ENCODE measurements at places on chromosomes 7 and 10.

- no peak for DNase-seq
These were observed 29.8 kb downstream of the LEP start for GRCh38 chr7:128270826-128271272.

DNA sequence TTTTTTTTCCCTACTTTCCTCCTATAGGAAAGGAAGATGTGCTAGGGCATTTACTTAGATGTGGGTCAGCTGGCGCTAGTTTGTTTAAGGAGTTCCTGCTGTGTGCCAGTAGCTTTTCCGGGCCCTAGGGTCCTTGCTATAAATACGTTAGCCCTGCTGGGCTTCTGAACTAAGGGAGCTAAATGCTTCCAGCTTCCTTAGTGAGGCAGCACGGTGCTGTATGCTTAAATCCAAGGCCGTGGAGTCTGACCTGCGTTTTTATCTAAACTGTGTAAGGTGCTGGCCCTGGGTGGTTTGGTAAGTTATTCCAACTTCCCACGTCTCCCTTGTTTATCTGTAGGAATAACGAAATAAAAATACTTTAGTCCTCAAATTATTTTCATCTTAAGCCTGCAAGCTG is 594 bp downstream of the TDRD1 start:
- no peak for DNase-seq

- DNase-seq = no peak
These were observed 54.3 kb upstream of the SGCE start for GRCh38 chr7:94710256-94710655.

GRCh38 chr7:151083071-151083823 is at the start of gene TMUB1:
TSS of gene TMUB1 (minus strand) at chr7:151083493. CDS start at chr7:151082563, 930 bp downstream.
- DNase-seq = peak; percentile 84

DNA sequence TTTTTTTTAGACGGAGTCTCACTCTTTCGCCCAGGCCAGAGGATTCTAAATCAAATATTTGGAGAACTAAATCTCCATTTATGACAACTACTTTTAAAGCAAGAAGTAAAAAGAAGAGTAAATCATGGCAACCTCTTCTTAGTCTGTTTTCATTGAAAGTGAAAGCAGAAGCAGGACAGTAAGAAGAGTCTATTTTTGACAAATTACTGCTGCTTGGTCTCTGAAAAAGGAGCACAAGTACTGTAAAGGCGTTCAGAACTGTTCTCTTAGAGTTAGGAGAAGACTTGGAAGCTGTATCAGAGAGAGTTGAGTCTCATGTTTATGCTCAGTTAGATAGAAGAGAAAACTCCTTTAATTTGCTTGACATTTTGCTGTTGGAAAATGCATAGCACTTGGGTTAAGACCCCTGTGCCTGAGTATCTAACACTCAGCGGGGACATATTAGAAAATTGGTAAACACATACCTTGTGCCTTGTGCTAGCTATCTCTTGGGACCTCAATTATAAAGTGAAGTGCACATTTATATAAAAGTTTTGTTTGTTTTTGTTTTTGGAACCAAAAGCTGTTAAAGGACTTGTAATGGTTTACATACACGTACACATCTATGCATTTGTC is 433.0 kb downstream of the ANKRD7 start:
- no peak for DNase-seq

DNA sequence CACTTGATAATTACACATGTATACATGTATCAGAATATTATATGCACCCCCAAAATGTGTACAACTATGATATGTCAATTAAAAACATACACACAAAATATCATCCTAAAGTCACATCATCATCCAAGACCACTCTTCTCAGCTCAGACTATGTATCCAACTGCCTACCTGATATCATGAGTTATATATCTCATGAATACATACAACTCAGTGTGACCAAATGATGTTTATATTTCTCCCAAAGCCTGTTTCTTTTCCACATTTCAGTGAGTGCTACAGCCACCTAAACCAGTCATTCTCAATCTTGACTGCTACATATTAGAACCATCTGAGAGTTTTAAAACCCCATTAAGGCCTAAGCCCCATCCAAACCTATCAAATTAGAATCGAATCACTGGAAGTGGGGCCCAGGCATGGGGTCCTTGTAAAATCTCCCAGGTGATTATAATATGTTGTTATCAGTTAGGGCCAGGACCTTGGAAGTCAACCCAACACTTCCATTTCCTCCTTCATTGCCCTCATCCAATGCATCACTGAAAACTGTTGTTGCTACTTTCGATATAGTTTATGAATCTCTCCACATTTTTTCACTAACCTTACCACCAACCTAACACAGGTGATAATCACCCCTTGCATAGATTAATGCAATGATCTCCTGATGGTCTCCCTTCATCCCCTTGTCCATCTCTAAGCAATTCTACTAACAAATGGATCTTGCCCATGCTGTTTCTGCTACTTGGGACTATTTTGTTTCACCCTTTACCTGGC is 53.8 kb upstream of the ITGB8 start:
- no peak for DNase-seq

GRCh38 chr7:44236333-44236728 is 35.6 kb downstream of the YKT6 start:
- no peak for DNase-seq

- no peak for DNase-seq
These were observed 8.9 kb downstream of the CDK14 start for GRCh38 chr7:90605055-90605454.

DNA sequence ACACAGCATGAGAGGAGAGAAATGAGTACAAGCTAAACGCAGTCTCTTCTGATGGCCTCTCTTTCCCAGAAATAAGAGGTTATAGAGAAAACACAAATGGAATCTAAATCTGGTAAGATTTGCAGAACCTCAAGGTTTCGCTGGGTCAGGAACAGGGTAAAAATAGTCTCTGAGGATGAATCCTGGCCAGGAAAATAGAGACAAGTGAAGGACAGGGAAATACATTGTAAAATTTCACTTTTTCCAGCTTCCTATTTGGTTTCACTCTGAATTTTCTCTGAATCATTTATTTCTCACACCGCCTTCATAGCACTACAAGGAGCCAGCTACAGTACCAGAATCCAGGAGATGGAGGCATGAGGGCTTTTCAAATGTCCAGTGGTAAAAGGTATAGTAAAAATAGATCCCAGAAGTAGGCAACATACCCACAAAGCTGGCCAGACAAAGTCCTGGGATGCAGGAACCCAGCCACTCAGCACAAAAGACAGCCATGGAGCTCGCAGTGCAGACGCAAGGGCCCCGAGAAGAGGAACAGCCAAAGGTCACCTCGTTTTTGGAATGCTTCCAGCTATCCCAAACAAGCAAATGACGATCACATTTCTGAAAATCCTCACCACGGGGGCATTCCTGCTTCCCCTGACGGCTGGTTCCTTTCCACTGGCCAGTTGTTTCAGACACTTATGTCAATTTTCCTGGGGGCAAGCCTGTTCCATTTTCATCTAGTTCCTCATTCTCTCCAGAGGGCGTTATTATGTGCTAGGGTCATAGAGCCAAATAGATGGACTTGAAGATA is 21.5 kb upstream of the IKZF1 start:
- DNase-seq = no peak

GRCh38 chr10:125602825-125603224 is 80.1 kb downstream of the TEX36 start:
- no peak for DNase-seq

GRCh38 chr10:86960863-86961434 is 2.5 kb downstream of the SNCG start:
- no peak for DNase-seq

DNA sequence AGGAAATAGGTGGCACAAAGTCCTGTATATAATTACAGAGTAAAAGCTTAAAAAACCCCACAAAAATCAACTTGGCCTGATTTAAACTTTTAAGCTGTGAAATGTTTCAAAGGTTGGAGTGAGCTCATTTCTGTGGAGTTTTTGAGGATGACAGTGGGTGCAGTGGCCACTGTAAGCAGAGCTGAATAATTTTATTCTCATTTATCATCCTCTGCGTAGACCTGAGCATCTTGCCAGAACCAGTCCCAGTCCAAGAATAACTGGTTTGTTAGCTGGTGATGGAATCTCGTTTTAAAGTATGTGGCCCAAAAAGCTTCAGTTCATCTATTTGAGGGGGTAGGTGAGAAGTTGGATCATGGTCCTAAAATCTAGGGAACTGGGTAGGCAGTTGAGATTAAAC is 4.4 kb downstream of the BMPER start:
- DNase-seq = no peak

DNA sequence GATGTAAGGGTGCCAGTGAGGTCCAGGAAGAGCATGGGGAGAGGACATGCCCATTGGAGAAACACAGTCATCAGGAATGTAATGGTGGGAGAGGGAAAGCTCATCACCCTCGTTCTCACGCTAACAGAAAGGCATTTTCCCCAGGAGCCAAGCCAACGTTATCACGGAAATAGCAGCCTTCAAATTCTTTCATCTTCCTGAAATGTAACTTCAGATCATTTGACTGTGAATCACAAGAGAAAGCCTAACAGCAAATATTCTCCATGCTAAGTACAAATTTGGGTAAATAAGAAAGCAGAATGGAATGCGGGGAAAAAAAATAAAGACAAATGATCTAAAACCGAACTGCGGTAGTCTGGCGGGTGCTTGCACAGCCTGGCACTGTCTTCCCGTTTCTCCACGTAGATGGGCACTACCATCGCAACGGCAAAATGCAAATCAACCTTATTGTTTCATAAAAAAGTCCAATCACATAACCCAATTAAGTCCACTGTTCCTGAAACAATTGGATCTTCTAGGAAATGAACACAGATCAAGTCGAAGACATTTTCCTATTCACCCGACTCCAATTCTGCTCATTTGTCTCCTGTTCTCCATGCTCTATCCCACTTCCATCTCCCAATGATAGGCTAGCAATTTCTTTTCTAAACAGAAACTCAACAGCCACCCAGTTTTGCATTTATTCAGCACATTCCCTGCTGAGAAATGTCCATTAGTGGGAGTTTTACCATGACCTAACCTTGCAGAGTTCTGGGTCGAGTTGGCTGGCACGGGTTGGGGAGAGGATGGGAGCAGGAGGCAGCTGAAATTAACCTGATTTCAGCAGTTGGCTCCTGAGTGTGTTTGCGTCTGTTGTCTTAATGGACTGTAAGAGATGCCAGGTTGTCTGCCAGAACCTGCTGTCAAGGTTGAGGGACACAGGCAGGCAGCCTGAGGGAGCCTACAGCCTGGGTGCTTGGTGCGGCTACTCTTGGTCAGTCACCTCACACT is 74.6 kb upstream of the FRMD4A start:
- no peak for DNase-seq

- DNase-seq = no peak
These were observed 31.7 kb upstream of the SEMA3C start for GRCh38 chr7:80950550-80950967.
